ENCODE measurements at places on chromosomes 5 and 9.

GRCh38 chr9:115395511-115396021 is 277.6 kb upstream of the TNC start:
- DNase-seq = no peak

DNA sequence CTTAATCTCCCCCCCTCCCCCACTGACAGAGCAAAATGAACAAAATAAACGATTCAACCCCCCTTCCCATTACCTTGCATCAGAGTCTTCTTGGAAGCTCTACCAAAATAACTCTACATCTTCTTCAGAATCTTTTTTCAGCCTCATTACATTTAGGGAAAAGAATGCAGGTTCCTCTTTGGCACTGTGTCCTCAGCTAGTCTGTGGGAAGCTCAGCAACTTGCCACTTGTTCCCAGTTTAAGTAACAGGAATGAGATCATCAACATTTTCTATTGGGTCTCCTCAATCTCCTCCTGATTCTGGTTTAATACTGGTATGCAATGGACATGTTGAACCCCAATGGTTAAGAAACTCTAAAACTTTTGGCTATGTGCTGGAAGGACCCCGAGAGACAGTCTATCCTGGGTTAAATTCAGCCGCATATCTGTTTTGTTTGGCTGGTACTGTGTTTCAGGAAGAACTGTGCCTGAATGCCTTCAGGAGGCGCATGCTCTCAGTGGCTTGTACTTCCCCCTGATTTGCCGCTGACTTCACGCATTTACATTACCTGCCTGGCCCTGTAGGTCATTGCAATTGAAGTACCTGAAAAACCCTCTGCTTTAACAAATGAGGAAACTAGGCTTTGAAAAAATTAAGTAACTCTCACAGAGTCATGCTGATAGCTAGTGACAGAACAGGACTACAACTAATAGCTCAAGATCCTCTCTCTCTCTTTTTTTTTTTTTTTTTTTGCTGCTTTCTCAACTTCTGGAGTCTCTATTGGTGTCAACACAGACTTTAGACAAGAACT is 78.1 kb upstream of the HMHB1 start:
- DNase-seq = no peak

- no peak for DNase-seq
Measured at GRCh38 chr9:20112205-20112783, 323.5 kb upstream of the SLC24A2 start.

GRCh38 chr9:129762985-129763926 is 10.4 kb upstream of the PTGES start:
- no peak for DNase-seq

DNA sequence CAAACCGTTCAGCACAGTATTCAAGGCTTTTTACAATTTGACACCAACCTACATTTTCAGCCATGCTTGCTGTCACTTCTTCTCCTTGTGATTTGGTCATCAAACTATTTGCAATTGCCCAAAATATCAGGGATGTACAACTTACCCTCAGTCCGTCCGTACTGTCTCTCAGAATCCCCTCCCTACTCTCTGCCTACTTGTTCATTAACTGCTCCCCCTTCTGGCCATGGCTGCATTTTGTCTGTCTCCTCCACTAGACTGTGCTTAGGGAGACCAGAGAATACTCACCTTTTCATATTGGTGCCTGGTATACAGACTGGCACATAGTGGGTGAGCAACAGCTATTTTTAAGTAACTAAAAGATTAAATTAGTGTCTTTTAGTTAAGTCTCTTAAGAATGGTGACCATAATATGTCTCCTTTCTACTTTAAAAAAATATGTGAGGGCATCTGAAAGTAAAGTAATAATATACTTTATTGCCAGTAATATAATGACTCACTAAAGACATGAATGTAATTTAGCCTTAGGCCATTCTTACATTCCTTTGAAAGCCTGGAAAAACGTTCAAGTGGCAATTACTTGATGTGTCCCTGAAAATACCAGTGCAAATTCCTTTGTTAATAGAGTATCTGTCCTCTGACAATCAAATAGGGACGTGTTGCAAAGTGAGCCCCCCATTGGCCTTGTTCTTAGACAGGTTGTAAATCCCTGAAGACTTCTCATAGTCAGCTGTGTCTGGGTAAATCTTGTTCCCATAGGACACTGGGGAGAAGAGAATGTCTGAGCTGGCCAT is 27.8 kb downstream of the PRLR start:
- no peak for DNase-seq

DNA sequence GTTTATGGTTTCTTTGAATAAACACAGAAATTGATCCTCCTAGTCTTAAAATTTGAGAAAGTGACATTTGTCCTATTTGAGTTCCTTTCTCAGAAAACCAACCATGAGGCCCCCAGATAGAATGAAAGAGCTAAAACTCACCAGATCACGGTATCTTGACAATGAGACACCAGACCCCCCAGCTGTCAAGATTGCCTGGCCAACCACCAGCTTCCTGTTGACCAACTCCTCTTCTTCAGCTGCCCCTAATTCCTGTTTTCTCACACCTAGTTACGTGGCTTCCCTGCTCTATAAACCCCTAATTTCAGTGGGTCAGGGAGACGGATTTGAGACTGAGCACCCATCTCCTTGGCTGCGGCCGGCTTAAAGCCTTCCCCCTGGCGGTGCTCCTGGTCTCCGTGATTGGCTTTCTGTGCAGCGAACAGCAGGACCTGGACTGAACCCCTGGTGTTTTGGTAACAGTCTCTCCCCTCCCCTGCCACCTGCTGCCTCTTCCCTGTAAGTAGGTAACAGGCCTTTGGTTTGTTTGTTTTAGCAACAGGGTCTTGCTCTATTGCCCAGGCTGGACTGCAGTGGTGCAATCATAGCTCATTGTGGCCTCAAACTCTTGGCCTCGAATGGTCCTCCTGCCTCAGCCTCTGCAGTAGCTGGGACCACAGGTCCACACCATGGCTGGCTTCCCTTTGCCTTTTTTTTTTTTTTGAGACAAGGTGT is 4.8 kb upstream of the ENTPD2 start:
- DNase-seq = no peak

GRCh38 chr5:131795228-131795627 is 1.6 kb downstream of the FNIP1 start:
- DNase-seq = no peak

DNA sequence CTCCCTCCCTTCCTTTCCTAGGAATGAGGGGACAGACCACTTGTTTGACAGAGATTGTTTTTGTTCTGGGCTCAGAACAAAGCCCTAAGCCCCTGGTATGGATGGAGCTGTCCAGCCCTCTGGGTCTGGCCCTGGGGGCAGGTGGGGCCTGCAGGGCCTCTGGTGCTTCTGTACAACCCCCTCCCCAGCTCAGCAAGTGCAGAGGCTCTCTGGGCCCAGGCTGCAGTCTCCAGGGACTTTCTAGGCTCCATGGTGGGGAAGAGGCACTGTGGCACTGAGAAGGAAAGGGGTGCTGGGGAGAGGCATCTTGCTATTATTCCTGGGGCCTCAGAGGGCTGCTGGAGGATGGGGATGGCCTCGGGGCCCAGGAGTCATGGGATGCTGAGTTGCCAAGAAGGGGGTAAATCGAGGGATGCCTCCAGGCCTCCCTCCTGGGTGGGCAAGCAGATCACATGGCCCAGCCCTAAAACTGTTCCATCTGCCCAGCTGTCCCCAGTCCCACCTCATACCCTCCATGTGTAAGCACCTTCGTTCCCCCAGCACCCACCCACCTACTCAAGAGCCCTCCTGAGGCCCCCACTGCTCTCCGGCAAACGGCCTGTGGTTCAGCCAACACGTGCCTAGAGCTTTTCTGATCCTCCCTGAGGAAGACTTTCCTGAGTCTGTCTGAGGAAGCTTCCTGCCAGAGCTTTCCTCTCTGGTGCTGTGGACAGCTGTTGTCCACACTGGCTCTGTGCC is 225.7 kb downstream of the CACNA1B start:
- DNase-seq = no peak

DNA sequence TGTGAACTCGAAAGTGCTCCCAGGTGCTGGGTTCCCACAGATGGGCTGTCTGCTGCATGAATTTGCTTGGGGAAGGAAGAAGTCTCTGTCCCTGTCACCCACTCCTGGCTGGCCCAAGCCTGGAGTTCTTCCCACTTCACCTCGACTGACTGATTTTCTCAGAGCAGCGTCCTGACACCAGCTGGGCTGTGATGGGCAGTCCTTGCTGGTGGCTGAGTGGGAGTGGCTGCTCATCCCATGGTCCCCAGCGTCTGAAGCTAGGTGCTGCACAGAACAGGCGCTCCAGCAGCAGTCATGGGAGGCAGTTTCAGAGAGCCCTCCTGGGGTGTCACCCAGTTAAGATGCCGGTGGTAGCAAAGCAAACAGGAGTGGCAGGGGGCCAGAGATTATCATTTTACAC is 10.1 kb upstream of the NEURL1B start:
- DNase-seq = no peak

- no peak for DNase-seq
Measured at GRCh38 chr9:21993893-21994555, at the start of gene CDKN2A. TSS of gene CDKN2A (minus strand) at chr9:21994392.

GRCh38 chr9:131478911-131479310 is 23.8 kb upstream of the POMT1 start:
- DNase-seq = no peak

DNA sequence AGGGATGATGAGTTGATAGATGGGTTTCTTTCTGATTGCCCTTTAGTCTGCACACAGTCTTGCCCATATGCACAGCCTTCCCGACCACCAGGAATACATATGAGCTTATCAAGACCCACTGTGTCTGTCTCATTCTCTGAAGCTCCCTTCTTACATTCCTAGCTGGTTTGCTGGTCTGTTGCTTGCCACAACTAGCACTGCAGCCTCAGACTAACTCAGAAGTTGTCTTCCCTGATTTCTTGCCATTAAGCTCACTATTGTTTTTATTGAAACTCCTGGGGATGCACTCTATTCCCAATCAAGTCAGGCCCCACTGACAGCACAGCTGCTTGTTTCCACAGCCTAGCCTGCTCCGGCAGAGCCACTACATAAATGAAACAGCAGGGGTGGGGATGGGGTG is 97.5 kb downstream of the SAXO1 start:
- no peak for DNase-seq

- no peak for DNase-seq
Measured at GRCh38 chr5:76022611-76023010, 60.6 kb upstream of the SV2C start.

GRCh38 chr5:144405991-144406390 is 235.3 kb downstream of the KCTD16 start:
- no peak for DNase-seq

- no peak for DNase-seq
Measured at GRCh38 chr9:126611193-126611591, 2.5 kb upstream of the LMX1B start.

- DNase-seq = no peak
Measured at GRCh38 chr9:133914442-133915342, 77.4 kb downstream of the VAV2 start.

- no peak for DNase-seq
Measured at GRCh38 chr9:122382901-122383850, 12.4 kb downstream of the PTGS1 start.

Measured in activated gamma-delta T cell treated with anti-CD3 and anti-CD28 coated beads, Interleukin-2, amount 50 U/mL, for 16 hours (primary cell).